Nephron progenitor cell (in vitro differentiated cells): ENCODE measurements at places on chromosomes 1 and 21.

DNA sequence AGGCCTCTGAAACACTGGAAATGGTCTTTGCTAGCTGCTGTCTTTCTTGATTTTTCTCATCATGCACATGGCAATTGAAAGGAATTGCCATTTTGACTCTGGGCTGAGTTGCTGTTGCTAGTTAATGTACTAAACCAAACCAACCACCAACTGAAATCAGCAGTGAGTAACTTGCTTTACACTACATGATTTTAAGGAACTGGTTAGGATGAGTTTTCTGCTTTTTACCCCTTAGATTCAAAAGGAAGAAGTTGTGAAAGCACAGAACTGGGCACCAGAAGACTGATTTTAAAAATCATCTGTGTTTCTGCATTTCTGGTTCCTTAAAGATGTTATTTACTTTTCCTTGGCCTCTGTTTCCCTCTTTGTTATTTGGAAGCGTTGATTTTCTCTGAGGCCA is 361.9 kb downstream of the HLX start:
- no peak for DNase-seq

- DNase-seq: no peak
Measured at GRCh38 chr1:234634387-234634786, 24.4 kb upstream of the IRF2BP2 start.

- DNase-seq: no peak
Measured at GRCh38 chr1:109270623-109271317, 12.2 kb downstream of the PSRC1 start.

DNA sequence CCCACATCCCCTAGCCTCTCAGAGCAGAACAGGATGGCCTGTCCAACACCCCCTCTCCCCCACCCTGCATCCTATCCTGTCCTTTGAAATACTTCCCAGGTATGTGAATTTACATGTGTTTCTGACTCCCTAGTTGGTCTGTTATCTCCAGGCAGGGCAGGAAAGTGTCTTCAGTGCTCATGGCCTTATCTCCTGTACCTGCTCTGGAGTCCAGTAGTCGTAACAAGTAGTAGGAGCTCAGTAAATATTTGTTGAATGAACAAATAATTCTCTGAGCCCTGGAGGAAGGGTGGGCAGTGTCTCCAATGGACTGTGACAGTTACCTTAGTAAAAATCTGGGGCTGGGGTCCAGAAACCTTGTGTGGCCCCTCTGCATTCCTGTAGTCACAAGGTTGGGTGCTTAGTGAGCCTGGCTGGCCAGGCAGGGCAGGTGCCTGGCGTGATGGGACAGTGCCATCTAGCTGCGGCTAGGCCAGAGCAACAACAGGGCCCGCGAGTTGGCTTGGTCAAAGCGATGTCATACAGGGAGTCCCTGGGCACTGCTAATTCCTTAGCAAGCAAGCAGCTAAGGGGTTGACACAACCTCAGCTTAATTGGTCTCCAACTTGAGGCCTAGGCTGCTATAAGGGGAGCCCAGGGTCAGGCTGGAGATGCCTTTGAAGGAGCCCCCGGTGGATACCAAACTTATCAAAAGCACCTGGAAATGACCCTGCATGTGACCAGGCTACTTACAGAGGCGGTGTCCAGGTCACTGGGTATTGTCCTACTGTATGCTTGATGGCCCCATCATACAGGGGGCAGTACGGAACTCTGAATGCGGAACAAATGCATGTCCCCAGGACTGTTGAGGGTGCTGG is 89.0 kb upstream of the PPM1J start:
- peak; percentile 71 for DNase-seq

GRCh38 chr21:22762463-22762862 is 1764.3 kb downstream of the NCAM2 start:
- no peak for DNase-seq

DNA sequence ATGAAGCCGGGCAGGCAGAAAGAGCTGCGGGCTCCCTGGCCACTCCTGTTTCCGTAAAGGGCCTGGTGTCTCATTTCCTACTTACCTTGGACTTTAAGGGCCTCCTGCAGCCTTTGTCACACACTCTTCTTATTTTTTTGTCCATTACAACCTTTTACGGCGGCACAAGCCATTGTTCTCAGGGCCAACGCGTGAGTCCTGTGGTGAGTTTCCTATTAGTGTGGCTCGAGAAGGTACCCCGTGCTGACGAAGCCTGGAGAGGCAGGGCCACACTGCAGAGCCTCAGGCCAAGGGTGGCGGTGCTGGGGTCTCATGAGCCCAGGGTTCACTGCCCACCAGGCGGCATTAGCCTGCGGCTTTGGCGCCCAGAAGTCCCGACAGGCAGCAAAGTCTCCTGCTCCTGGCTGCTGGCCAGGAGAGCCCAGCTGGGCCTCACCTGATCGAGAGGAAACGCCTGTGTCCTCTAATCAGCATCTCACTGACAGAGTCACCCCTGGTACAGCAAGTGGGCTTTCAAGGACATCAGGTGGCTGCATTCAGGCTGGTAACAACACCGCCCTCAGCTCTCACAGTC is 62.0 kb downstream of the SIK1 start:
- DNase-seq: no peak

- DNase-seq: no peak
Measured at GRCh38 chr1:225498549-225499136, 70.8 kb upstream of the LBR start.

DNA sequence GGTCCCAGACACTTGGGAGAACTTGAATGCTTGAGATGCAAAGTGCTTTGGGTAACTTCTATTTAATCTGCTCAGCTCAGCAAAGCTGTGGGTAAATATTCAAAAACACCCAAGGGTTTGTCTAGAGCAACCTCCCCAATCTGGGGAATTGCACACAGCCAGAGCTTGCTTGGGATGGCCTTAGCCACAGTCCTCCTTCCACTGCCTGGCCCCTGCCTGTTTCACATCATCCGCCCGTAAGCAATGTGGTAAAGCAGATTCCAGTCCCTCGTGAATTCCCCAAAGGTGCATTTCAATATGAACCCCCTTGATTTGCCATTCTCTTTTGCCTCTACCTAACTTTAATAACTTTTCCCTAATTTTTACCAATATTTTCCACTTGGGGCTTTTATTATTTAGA is 418.1 kb downstream of the DISC1 start:
- no peak for DNase-seq
